Activated CD4-positive, alpha-beta T cell treated with anti-CD3 and anti-CD28 coated beads, Interleukin-2, amount 10 ng/mL, durations not matched to agents 7 days and 5 days (primary cell): ENCODE measurements at places on chromosomes 3 and 15. TPM values are rescaled to one million over a fixed set of nuclear protein-coding genes. Genes with fewer than 3 reads are reported as not detected.

DNA sequence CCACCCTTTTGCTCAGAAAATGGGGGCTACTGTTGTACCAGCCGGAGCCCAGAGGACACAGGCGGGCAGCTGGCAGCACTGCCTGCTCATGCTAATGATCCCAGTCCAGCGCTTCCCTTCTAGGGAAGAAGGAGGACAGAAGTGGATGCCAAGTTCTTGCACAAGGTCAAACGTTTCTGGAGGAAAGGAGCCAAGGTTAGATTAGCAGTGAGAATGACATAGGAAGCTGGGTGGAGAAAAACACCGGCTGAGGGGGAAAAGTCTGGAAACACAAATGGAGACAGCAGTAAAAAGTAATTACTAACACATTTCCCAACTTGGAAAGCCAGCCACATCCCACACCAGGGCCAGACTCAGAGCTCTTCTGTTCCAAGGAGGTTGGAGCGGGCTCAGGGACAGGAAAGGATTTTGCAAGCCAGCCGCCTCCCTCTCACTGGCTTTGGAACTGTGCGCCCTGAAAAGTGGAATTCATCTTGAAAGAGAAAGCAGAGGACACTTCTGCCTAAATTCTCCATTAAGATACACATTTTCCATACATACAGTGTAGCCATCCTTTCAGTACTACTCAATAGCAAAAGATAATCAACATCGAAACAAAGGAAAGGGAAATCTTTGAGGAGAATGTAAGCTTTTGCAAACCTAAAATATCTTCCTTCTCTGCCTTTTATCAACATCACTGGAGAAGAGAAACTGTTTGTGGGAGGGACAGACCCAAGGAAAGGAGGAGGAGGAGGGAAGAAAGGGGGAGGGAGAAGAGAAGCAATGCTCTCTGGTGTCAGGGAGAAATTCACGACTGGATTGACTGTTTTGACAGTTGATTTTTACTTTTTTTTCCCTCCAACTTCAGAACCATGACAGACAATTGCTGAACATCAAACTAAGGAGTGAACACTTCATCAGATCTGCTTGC, 133.6 kb downstream of the CD47 start:
- DNase-seq, result no peak

DNA sequence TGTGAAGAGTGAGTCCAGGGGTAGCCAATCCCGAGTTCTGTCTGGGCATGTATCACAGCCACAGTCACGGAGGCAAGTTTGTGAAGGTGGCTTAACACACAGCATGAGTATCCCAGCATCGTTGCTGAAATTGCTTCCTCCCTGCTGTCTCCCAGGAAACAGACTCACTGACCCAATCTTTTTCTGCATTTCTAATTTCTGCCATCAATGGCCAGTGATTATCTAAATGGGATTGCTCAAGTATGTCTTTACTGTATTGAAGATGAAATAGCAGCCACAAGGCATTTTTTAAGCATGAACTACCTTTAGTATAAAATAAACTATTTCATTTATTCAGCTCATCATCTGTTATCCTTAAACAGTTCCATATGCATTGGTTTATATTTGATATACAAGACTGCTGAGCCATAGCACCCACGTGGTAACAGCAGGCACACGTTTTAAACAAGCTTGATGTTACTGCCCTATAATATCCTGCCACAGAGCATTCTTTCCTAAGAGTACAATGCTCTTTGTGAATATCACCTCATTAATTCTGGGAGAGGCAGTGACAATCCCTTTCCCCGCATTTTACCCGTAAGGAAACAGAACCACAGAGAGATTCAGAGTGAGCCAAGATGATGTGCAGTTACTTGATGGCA, 276.6 kb upstream of the THBS1 start:
- no peak for DNase-seq

DNA sequence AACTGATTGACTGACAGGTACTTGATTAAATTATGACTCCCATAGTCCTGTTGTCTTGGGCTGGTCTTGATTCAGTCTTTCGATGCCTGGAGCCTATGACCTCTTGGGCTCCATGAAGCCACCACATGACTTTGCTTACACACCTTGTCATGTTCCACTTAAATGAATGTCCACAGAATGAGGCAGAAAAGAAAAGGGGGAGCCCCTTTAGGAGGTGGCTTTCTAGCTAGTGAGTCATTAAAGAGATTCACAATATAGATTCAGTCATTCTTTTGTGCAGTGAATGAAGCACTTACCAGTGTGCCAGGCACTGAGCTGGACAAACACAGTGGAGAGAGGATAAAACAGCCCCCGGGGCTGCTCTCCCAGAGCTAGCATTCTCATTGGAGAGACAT, 17.1 kb downstream of the VIPR1 start:
- no peak for DNase-seq

- DNase-seq, result no peak
Observed at GRCh38 chr3:54481606-54482365, 359.4 kb downstream of the CACNA2D3 start.

GRCh38 chr3:72347819-72348319, 500.4 kb downstream of the SHQ1 start:
- DNase-seq, result peak; percentile 57

DNA sequence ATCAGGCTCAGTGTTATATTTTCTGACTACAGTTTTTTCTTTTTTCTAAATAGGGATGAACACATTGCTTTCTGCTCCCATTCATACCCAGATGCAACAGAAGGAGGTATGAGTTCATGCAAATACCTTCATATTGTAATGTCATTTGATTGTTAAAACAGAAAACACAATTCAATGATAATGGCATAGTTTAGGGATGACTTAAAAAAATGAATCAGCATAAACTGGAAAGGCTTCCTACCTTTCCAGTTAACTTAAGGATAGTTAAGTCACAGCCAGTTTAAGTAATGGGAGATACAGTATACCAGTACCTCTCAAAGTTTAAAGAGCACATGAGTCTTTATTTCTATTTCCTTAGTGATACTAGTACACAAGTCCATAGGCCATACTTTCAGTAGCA, 24.9 kb downstream of the KNL1 start:
- DNase-seq, result no peak

DNA sequence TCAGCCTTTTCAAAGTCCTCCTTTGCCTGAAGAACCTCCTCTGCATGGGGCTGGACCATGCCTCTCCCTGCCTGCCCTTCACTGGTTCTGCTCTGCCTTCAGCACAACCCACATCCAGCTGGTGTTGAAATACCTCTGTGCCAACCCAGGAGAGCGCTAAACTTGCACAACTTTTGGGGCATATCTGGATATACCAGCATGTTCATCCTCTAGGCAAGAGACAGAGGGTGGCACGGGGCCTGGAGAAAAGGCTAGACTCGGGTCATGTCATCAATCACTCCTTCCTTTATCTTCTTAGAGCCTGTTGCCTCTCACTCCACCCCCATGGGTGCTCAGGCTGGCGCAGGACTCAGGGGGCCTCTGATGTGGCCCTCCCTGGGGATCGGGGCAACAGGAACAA, 4.8 kb downstream of the SEMA4B start:
- no peak for DNase-seq

GRCh38 chr15:74845581-74845980, 2.6 kb upstream of the ULK3 start:
- peak; percentile 41 for DNase-seq

DNA sequence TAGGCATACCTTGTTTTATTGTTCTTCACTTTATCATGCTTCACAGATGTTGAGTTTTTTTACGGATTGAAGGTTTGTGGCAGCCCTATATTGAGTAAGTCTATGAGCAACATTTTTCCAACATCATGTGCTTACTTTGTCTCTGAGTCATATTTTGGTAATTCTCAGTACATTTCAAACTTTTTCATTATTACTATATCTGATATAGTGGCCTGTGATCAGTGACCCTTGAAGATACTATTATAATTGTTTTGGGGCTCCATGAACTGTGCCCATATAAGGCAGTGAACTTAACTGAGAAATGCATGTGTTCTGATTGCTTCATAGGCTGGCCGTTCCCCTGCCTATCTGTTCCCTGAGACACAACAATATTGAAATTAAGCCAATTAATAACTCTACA, 42.8 kb upstream of the NSMCE3 start:
- no peak for DNase-seq

GRCh38 chr3:126442094-126442855, 33.4 kb downstream of the ZXDC start:
- DNase-seq, result no peak

DNA sequence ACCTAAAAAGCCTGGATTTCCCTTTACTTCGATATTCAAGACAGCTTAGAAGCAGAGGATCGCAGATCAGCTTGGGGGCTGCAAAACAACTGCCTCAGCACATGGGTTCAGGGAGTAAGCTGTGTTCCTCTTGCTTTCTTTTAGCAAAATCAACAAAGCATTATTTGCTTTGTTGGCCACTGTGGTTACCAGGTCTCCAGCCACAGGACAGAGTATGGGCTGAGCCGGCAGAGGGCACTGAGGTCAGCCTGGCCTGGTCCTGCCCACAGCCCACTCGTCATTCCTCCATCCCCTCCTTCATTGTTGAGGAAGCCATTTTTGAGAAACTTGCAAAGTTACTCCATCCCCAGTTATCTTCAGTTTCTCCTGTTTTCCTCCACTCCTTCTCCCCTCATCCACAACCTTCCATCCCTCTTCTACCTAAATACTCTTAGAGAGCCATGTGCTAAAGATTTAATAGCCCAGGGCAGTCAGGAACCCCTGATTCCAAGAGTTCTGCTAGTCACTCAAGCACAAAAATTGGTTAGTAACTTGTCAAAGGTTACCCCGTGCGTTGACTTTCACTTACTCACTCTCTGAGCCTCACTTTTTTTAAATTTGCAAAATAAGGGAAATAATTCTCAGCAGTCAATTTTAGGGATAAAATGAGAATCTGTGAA, 60.0 kb upstream of the HES1 start:
- no peak for DNase-seq

- peak; percentile 86 for DNase-seq
Observed at GRCh38 chr15:33226559-33227181, 32.2 kb upstream of the FMN1 start.

GRCh38 chr3:133887074-133887802, 8.4 kb downstream of the RAB6B start:
- no peak for DNase-seq

GRCh38 chr3:54240309-54240708, 118.0 kb downstream of the CACNA2D3 start:
- DNase-seq, result no peak

DNA sequence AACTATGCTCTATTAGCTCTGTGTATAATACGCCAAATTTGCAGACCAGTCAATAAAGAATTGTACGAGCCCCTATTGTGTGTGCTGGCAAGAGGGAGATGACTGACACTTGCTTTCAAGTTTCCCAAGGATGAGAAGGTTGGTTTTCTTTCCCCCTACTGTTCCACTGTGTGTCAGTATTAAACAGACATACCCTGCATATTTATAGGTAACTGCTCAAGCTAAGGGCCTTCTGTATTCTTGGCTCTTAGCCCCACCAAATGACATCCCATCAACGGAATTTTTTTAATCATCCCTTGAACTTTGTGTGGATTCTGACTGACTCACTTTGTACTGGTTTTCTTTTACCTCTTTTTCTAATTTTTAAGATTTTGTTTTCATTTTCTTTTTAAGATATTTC, 60.6 kb upstream of the GYG1 start:
- no peak for DNase-seq

- DNase-seq, result peak; percentile 96
Observed at GRCh38 chr3:53347261-53348064, at the start of gene DCP1A. TSS of gene DCP1A (minus strand) at chr3:53347543. CDS start at chr3:53347517, 26 bp downstream.

- DNase-seq, result no peak
Observed at GRCh38 chr3:3064297-3064696, 45.9 kb downstream of the IL5RA start.

DNA sequence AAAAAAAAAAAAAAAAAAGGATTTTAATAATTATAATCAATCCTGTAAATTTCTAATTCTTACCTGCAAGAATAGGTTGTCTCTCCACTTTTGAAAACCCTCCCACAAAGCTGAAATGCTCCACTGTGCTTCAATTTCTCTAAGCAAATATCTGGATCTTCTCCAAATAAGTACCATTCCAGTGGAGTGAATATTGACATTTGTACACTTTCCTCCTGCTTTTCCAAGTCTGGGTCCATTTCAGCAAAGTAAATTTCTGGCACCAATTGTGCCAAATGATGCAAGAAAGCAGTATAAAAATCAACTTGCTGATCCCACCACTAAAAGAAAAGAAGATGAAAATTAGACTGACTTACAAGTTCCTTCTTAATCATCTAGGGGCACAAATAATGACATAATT, 19.9 kb downstream of the UBR1 start:
- no peak for DNase-seq

DNA sequence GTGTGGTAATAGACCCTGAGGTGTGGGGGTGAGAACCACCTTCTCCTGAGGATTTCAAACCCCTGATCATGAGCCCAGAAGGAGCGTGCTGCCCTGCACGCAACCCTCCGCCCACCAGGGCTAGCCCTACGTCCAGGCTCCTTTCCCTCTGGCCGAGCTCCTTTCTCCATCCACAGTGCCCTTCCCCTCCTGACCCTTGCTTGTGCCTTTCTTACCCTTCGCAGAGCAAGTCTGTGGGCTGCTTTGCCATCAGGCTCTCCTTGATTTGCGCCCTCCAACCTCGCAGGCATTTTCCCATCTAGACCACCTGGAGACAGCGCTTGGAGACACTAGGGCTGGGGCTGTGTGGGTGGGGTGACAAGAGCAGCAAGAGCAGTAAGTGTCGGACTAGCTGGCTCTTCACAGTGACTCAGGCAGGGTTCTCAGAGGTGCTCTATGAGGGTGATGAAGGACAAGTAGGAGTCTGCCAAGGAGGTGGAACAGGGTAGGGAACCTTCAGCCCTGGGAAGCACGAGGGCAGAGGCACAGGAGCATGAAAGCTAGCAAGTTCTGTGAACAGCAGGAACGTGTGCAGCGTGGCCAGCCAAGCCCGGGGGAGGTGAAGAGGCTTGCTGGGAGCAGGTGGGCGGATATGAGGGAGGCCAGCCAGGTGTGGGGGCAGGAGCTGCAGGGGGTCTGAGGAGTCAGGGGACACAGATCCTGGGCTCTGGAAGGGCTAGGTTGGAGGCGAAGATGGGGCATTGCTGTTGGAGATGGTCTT, 2.5 kb upstream of the SLC38A3 start:
- DNase-seq, result no peak

DNA sequence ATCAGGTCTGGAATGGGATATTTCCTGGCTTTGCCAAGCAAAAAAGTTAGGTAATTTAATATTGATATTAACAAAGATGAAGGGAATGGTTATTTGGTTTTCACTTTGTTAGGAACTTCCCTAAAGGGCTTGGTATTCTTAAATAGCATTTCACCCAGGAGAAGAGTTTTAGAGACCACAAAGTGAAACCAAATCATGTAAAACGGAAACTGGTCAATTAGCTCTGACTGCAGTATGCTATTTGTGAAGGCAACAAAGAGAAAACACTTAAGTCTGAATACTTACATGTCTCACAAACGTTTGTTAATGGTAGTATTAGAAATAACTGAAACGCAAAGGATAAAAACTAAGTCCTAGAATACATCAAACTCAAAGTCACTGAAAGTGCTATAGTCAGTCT, 32.4 kb upstream of the SETMAR start:
- DNase-seq, result no peak

GRCh38 chr3:123239756-123240155, 38.0 kb downstream of the SEC22A start:
- no peak for DNase-seq

- DNase-seq, result no peak
Observed at GRCh38 chr3:110181226-110181625, 843.9 kb upstream of the DPPA4 start.

The CHRNA7 gene
- total RNA-seq, result not detected

The MORC1 gene
- total RNA-seq, result not detected

The CLDN18 gene
- not detected for total RNA-seq

The NRG4 gene
- total RNA-seq, result not detected

The SFMBT1 gene
- 32.2 TPM for total RNA-seq

The EEF1AKMT4 gene
- 4.2 TPM for total RNA-seq
